ENCODE measurements at places on chromosomes 3 and 15.

- DNase-seq: no peak
Observed at GRCh38 chr3:70277304-70277703, 35.1 kb downstream of the MDFIC2 start.

- no peak for DNase-seq
Observed at GRCh38 chr15:81126892-81127291, 7.2 kb upstream of the CFAP161 start.

- no peak for DNase-seq
Observed at GRCh38 chr3:129415378-129415777, 13.1 kb downstream of the EFCAB12 start.

DNA sequence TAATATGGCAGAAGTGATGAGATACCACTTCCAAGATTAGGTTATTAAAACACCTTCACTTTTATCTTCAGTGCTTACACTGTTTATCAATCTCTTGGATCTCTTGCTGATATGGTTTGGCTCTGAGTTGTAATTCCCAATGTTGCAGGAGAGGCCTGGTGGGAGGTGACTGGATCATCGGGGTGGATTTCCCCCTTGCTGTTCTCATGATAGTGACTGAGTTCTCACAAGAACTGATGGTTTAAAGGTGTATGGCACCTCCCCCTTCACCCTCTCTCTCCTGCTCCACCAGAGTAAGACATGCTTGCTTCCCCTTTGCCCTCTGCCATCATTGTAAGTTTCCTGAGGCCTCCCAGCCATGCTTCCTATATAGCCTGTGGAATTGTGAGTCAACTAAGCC lies 11.8 kb downstream of the GOLIM4 start:
- no peak for DNase-seq

GRCh38 chr3:173737167-173737808 lies 339.7 kb downstream of the NLGN1 start:
- DNase-seq: no peak

DNA sequence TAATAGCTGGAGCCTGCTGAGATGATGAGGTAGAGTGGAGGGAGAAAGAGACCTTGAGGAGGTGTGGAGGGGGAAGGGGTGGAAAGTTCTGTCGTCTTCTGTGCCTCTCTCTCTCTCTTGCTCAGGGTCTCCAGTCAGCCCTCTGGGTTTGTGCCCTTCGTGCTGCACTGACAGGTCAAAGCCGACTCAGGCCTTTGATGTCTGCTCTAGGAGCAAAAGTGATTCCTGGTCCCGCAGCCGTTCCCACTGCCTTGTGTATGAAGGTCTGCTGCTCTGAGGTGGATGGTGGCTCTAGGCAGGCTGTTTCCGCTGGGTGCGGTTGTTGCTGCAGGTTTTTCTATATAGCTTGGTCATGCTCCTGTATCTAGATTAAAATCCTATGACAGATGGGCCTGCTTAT lies 89.4 kb downstream of the IGF1R start:
- no peak for DNase-seq

DNA sequence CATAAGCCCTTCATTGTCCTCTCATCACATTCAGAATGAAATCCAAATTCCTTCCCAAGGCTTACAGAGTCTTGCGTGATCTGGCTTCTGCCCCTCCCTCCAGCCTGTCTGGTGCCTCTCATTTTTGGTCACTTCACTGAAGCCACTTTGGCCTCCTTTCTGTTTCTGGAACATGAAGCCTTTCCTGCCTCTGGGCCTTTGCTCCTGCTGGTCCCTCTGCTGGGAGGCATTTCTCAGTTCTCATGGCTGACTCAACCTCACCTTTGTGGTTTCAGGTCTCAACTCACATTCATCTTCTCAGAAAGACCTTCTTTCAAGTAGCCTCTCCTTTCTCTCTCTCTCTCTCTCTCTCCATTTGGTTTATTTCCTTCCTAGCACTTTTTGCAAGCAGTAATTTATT lies 43.9 kb upstream of the BHLHE40 start:
- no peak for DNase-seq

GRCh38 chr3:148840451-148840850 lies 12.8 kb downstream of the CPB1 start:
- DNase-seq: no peak

DNA sequence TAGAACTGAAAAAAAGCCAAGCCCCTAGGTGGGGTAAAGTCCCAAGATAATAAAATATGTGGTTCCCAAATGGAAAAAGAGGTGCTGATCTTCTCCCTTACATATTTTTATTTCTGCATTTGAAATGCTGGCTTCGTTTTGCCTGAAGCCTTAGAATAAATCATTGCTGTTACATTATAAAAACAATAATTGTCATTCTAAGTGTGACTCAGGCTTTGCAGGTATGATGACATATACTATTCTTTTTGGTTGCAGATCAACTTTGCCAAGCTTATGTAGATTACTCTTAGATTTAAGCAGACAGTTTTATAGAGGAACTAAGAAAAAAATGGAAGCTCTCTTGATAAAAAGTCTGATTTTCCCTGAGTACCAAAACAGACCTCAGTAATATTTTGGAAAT lies 7.5 kb downstream of the IDH3A start:
- no peak for DNase-seq

- no peak for DNase-seq
Observed at GRCh38 chr3:161393310-161393709, 22.0 kb upstream of the SPTSSB start.

DNA sequence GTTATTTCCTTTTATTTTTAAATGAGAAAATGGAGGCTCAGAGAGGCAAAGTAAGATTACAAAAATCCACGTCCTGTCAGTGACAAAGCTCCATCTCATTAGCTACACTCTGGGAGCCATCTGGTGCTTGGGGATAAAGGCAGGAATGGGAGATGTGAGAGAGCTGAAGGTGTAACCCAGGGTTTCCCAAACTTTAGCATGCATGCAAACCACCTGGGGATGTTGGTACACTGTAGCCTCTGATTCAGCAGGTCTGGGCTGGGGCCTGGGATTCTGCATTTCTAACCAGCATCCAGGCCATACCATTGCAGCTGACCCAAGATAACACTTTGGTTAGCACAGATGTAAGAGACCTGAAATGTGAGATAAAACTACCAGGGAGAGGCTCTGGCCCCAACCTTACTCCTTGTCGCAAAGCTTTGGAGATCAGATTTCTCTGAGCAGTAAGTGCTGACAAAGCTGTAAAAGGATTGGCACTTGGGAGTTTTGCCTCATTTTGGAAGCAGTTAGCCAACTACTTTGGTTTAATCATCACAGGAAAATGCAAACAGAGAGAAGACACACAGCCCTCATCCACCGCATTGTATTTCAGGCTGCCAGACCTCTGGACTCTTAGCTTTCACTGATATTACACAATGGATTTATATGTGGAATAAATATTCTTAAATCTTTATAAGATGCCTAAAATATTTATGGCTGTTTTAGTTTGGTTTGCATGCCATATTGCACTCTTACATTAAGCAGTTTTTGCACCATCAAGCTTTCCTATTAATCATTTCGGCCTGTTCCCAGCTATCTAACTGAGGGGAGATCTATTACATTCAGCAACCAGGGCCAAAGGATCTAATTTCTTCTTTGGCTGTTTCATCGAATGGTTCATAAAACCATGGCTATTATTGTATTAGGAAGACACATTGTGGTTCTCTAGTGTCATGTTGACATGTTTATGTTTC lies 263.0 kb downstream of the EBLN2 start:
- no peak for DNase-seq

GRCh38 chr15:62833646-62834045 lies 208.9 kb upstream of the TPM1 start:
- DNase-seq: no peak

- DNase-seq: no peak
Observed at GRCh38 chr15:77138167-77138522, 67.2 kb upstream of the TSPAN3 start.

DNA sequence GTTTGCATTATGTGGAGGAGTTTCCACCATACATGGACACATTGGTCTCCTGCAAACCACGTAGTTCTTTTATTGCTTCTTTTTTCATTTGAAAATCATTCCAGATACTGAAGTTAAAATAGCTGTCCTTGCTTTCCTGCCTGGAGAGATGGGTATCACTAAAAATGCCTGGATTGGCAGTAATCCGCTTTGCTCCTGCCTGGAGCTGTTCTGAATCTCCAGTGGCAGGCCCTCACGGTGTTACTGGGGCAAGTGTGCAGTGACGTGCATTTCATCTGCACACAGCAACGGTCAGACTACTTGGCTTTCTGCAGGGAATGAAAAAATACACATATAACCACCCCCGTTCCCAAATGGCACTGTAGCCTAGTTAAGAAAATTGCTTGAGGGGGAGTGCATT lies 272.9 kb downstream of the IL5RA start:
- no peak for DNase-seq

DNA sequence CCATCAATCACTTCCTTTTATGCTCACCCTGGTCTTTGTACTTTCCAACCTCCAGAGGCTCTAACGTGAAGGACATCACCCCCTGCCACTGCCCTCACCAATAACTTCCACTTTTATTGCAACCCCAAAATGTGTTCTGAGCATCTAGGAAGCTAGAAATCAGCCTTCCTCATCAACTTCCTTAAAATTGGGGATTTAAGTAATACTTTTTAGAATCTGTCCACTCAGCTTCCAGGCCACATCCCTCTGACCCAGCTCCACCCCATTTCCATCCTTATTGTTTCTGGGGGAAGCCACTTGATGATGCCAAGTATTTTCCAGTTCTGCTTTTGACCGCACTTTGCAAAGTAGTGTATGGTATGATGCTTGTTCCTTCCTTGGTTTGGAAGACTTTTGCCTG lies 73.5 kb upstream of the XCR1 start:
- DNase-seq: no peak

DNA sequence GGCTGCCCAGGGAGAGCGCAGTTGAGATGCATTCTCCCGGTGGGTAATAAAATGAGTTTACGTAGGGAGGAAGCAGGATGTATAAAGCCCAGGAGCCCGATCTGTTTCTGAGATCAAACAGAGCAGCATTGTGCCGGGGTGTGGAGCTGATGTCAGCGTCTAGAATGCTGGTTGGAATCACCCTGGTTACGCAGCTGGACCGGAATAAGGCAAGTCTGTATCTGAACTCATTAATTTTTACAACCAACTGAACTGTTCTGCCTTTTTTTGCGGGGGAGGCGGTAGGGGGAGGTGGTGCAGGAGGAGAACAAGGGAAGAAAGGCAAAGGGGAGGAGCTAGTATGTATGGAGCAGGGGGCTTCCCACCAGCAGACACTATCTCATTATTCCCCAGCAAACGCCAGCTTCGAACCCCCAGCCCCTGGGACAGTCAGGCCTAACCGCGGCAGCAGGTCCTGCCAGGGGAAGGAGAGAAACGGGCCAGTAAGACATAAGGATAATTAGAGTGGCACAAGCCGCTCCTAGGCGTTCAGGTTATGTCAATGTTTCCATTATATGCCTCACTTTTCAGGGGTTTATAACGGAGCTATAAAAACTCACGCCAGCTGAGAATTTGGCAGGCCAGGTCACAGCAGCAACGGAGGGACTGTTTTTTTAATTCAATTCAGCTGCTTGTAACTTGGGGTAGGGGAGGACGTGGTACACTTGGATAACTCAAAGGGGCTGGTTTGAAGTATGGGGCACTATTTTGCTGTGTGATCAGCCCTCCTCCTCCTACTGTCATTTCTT lies 175.3 kb upstream of the HES1 start:
- no peak for DNase-seq

DNA sequence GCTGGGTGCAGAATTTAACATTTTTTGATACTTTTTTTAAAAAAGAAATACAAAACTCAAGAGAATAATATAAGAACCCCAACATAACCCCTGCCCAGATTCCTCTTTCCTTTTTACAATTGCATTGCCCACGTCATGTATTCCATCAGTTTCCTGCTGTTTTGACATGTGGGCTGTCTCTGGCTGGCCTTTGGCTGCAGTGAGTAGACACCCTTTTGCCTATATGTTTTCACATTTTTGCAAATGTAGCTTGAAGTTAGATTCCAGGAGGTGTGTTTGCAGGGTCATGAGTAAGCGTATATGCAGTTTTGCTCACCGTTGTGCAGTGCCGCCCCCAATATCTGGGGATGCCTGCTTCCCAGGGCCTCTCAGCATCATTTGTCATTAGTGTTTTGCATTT lies 28.0 kb upstream of the ATP10A start:
- DNase-seq: no peak

GRCh38 chr15:53208751-53209150 lies 418.6 kb upstream of the ONECUT1 start:
- DNase-seq: no peak
